NCI-H69 (cell line): ENCODE measurements at places on chromosomes 7 and 10.

DNA sequence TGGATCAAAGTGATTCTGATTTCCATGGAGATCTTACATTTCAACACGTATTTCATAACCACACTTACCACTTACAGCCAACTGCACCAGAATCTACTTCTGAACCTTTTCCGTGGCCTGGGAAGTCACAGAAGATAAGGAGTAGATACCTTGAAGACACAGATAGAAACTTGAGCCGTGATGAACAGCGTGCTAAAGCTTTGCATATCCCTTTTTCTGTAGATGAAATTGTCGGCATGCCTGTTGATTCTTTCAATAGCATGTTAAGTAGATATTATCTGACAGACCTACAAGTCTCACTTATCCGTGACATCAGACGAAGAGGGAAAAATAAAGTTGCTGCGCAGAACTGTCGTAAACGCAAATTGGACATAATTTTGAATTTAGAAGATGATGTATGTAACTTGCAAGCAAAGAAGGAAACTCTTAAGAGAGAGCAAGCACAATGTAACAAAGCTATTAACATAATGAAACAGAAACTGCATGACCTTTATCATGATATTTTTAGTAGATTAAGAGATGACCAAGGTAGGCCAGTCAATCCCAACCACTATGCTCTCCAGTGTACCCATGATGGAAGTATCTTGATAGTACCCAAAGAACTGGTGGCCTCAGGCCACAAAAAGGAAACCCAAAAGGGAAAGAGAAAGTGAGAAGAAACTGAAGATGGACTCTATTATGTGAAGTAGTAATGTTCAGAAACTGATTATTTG is 15.3 kb downstream of the HNRNPA2B1 start:
- peak; percentile 25 for DNase-seq

DNA sequence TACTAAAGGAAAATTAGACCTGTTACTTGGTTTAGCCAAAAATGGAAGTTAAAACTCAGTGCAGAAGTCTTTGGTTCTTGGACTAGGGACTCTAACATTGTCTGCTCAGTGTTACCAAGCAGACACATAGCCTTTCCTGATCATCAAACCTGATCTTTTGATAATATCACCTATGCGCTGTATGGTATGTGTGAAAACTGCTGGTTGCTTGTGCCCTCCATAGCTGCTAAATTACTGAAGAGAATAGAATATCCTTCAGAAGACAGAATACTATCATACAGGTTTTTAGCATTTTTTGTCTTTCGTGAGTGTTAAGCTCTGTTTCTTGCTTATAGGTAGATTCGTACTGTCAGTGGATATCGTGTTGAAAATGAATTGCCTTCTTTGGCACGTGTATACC is 68.7 kb downstream of the ST7 start:
- peak; percentile 13 for DNase-seq

DNA sequence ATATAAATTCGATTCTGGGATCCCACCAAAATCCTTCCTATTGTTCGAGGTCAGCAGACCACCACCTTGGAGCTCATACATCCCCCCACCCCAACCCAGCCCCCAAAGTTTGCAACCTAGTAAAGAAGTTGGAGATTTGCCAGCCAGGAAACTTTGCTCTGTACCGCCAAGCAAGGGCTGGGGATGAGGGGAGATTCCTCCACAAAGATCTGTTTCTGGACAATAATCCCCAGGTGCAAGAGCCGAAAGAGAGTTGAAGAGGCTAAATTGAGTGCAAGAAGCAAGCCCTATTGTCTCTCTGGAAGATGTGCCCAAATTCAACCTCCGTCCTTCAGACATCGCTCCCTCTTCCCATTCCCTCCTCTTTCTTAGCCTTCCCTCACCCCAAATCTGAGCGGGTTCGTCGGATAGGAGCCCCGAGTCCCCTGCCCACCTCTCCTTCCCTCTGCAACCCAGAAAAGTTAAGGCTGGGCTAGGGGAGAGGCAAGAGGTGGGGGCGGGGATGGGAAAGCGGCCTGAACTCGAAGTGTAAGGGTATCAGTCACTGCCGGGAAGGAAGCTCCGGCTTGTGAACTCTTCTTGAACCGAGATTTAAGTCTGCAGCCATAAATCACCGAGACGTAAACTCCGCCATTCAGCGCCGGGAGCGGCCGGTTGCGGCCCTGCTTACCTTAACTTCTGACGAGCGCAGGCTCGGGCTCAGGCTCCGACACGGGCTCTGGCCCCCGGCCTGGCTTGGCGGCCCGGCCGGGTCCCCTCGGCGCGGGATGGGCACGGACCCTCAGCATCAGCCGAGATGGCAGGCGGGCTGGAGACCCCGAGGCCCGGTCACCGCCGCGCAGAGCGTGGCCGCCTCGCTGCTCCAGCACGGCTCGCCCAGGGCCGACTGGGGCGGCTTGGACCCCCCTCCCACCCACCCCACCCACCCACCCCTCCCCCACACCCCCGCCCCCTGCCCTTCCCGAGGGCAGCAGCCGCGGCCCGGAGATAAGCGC is 10.8 kb upstream of the HOXA2 start:
- peak; percentile 91 for DNase-seq

- DNase-seq, result no peak
These were observed 10.3 kb downstream of the TBL2 start for GRCh38 chr7:73567846-73568685.

GRCh38 chr10:49737474-49738201 is 24.5 kb downstream of the OGDHL start:
- DNase-seq, result no peak

DNA sequence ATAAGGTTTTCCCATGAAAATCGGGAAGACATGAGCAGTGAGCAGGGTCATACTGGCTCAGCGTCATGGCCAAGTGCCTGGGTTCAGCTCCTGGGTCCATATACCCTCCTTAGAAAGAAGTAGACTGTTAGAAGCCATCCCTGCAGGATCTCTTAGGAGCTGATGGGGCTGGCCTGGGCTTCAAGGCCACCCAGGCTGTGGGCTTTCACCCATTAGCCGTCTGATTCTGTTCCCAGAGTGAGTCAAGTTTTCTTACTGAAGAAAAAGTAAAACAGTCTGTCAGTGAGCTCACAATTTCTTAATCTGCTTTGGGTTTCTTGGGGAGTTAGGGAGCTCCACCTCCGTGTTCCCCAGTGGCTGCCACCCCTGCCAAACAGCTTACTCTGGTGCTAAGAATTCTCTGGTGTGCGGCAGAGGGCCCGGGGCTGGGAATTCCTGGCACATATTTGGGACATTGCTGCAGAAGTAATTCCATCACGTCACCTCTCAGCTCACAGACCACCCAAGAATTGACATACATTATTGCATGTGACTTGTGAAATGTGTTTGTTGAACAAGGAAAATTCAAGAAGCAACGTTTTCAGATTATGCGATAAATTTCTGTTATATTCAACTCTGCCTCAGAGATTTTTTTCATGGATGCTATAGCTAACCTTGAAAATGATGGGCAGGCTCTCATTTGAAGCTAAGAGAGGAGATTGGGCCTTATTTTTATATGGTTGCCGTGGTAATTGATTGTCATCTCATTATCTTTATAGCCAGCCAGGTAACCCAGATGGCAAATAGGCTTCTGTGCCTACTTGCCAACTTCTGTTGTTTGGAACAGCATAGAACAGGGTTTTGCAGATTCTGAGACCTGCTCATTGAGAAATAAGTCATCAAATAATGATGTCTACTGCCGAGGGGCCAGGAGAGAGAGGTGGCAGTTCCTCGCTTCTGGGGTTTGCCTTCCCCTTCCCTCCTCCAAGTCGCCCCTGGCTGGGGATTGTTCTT is 166.4 kb downstream of the CHN2 start:
- peak; percentile 82 for DNase-seq

DNA sequence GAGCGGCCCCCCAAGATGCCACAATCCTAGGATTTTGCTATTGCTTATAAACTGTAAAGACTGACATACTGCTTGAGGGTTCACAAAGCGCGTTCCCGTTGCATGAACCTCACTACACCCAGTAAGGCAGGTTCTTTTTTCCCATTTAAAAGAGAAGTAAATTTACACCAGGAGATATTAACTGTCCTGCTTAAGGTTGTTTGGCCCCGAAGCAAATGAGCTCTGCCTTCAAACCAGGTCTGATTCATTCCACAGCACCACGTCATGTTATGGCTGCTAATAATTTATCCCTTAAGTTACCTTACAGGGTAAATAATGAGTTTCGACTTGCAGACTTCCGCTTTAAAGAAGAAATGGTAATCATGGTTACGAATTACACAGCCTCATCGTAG is 559 bp upstream of the FKBP14 start:
- peak; percentile 64 for DNase-seq

- DNase-seq, result no peak
These were observed 51.1 kb downstream of the ADCYAP1R1 start for GRCh38 chr7:31102973-31103850.

GRCh38 chr10:8245814-8246142 is 191.3 kb downstream of the GATA3 start:
- no peak for DNase-seq

GRCh38 chr7:74272305-74273038 is 16.7 kb upstream of the CLIP2 start:
- DNase-seq, result peak; percentile 30
